ENCODE measurements at places on chromosomes 13 and 19.

- no peak for DNase-seq
Measured at GRCh38 chr13:86892330-86892729, 778.8 kb upstream of the SLITRK5 start.

DNA sequence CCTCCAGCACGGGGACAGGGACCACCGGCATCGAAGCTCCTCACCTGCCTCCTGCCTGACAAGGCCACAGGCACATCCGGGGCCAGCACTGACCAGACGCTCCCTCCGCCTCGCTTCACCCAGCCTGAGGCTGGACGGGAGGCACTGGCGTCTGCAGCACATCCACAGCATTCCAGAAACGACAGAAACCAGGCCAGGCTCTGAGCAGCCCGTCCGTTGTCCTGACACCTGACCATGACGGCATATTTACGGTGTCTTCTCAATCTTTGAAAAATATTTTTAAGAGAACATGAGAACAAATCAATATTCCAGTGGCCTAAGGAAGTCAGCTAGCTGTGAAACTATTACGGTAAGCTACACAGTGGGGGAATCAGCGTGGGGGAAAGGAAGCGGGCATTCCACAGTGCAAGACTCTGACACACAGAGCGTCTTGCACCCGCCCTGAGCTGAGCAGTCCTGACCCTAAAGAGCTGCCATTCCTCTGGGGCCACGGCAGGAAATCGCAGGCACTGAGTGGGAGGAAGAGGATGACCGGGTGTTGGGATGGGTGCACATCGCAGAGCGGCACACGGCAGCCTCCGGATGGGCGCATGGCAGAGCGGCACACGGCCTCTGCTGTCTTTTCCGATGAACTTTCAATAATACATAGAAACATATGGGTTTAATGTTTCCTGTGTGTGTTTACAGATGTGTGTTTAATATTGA is 26.8 kb downstream of the RASA3 start:
- no peak for DNase-seq

GRCh38 chr19:56301155-56301554 is 13.5 kb downstream of the ZSCAN5A start:
- DNase-seq, result no peak

DNA sequence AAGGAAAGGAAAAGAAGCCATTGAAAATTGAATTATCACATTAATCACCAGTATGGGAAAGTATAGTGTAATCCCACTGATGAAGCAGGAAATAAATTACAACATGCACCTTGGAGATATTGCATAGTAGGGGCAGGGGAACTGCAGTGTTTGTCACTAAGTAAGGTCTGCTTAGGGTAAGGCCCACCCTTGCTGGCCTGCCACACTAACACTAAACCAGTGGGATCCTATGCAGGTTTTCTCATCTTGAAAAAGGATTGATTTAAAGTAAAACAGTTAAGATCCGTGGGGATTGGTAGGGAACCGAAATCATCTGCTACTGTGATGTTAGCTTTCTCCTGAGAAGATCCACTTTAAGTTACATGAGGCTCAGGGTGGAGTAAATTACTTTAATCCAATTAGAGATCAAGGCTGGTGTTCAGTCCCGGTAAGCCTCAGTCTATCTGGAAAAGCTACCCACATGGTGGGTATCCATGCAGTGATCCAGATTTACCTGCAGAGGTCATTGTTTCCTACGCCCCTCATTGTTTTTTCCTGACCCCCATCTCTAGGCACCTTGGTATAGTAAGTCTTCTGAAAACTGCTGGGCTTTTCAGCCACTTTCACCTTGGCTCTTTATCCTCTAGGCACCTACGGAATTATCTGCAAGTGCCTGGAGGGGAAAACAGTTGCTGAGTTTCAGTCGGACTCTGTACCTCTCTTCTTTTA is 1014.9 kb upstream of the ATXN8OS start:
- DNase-seq, result no peak

- DNase-seq, result no peak
Measured at GRCh38 chr19:54521022-54521859, 18.6 kb downstream of the LAIR2 start.

- no peak for DNase-seq
Measured at GRCh38 chr13:94548821-94549231, 47.1 kb downstream of the TGDS start.

- no peak for DNase-seq
Measured at GRCh38 chr13:49044008-49044407, 68.3 kb downstream of the FNDC3A start.

DNA sequence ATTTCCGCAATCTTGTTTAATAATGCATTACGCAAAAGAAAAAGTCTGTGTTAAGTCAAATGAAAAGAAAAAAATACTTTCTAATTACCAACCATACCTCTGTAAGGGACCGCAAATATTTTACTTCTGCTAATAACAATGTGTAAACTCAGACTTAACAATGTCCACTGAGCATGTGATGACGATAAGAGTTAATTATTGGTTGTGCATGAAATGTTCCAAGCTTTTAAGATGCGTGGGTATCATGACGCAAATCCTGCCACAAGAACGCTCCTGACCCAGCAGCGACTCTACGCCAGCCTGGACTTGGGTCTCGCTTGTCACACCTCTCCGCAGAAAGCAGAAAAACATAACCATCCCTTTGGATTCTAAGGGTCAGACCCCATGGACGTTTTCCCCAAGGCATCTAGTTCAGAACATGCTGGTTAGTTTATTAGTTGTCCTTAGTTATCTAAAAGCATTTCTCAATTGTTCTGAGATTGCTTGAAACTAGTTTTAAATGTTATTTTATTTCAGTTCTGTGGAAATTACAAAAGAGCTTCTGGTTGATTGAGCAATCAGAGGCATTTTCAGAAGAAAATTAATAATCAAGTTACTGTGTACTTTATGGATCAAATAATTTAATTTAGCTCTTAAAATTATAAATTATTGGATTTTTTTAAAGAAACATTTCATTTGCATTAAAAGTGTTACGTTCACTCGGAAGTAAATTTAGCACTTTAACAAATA is 779.9 kb upstream of the ARGLU1 start:
- DNase-seq, result no peak

Measured in stimulated activated CD4-positive, alpha-beta T cell treated with anti-CD3 and anti-CD28 coated beads, TNF-alpha, amount 100 ng/mL, for 1 hour (primary cell).